ENCODE measurements at places on chromosomes 16 and 17.

- DNase-seq, result no peak
Measured at GRCh38 chr17:73371285-73371684, 59.5 kb upstream of the CDC42EP4 start.

DNA sequence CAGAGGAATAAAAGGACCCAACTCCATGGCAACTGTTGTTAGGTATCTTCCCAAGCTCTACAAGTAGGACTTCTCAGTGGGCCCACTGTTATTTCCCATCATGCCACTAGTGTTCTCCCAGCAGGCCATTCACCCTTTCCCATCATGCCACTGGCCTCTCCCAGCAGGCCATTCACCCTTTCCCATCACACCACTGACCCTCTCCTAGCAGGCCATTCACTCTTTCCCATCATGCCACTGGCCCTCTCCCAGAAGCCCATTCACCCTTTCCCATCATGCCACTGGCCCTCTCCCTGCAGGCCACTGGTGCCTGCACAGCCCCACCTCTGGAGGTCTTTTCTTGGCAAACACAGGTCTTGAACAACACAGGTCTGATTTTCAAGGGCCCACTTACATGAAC lies 36.3 kb downstream of the IFT140 start:
- no peak for DNase-seq

- DNase-seq, result no peak
Measured at GRCh38 chr17:59800530-59800942, 92.2 kb downstream of the TUBD1 start.

DNA sequence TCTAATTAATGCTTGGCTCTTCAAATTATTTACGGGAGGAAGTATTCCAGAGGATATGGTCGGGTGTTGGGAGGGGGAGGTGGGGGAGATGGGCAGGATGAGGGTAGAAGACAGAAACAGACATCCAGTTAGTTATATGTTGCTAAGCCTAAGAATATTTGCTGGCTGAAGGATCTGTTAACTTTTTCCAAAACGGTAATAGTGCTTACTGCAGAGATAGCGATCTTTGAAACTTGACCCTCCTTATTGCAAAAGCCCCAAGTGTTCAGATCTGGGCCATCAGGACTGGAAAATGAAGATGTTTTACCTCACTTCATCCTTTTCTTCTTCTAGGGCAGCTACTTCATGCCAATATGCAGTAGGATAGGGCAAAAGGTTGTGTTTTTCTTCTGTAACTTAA lies 27.0 kb upstream of the MMD start:
- DNase-seq, result no peak

DNA sequence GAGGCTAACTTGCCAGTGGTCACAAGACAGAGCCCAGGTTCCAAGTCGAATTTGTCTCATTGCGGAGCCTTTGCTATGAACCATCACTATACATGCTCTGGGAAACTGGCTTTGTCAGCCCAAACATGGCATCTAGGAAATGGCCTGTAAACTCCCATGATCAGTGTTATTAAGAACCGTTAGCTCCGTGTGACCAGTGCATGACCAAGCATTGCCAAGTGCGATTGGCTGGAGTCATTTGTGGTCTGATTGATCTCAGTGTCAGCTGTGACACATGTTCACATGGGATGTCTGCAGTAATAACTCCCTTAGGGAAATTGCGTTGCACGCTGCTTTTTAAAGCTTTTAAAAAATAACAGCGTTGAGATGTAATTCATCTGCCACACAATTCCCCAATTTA lies 18.6 kb upstream of the CDH3 start:
- no peak for DNase-seq

DNA sequence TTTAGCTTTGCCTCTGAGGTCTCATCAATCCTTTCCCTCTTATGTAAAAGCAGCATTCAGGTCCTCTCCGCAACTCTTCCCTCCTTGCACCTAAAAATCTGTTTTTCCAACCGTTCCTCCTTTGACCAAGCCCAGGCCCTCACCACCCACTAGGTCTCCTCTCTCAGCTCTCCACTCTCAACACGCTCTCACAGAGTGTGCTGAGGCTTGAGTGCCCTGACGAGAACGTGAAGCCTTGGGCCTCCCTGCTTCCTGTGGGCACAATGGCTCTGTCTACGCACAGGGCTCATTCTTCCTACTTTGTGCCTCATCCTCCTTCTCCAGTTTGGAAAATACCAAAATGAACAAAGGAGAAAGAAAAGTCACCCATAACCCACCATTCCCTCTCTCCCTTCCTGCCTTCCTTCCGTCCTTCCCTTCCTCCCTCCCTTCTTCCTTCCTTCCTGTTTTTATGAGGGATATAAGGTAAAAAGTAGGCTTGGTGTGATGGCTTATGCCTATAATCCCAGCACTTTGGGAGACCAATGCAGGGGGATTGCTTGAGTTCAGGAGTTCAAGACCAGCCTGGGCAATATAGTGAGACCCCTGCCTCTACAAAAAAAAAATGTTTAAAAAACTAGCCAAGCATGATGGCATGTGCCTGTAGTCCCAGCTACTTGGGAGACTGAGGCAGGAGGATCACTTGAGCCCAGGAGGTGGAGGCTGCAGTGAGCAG lies 31.3 kb upstream of the SLC39A11 start:
- DNase-seq, result no peak

DNA sequence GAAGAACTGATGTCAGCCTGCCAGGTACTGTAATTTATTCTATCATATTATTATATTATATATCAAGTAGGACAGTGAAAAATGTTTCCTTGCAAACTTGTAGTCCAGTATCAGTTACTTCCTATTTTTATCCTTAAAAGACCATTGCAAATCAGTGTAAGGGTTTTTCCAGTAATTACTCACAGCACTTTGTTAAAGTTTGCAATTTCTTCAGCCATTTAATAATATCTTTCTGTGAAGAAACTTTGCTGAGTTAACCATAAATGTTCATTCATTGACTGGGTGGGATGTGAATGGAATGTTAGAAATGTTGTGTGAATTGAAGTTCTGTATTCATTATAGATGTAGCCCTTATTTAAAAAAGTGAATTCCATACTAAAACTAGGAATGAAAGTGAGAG lies 26.7 kb downstream of the HAPSTR1 start:
- DNase-seq, result no peak

DNA sequence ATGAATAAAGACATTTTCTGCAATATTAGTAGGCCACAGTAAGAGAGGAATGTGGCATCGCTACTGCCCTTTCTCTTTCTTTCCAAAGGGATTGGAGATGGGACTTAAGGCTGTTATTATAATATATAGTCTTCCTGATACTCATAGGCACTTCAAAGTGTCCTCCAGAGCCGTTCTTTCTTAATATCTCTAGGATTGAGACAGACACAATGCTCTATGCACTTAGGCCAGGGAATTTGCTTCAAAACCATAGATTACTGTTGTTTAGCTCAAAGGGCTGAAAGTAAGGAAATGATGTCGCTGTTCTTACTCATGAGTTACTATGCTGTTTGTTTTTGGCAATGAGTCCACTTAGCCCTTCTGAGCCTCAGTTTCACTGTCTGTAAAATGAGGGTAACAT lies 590.5 kb downstream of the CDH11 start:
- no peak for DNase-seq

GRCh38 chr17:21025451-21025850 lies 17.4 kb downstream of the USP22 start:
- no peak for DNase-seq

DNA sequence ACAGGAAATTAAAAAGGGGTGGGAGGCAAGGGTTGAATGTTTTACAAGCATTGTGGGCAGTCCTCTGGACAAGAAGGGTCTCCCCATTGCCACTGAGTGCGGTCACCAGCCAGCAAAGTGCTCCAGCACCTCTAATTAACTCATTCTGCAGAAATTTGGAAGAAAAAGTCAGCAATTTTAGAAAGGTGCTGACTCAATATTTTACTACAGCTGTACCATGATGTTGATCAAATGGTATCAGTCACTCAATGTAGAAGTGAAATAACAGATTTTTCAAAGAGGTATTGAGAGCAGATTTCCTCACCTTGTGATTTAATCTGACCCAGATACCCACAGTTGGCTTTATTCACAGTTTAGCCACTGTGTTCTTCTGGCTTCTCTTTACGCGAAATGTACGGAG lies 96.7 kb downstream of the PMP22 start:
- DNase-seq, result no peak

DNA sequence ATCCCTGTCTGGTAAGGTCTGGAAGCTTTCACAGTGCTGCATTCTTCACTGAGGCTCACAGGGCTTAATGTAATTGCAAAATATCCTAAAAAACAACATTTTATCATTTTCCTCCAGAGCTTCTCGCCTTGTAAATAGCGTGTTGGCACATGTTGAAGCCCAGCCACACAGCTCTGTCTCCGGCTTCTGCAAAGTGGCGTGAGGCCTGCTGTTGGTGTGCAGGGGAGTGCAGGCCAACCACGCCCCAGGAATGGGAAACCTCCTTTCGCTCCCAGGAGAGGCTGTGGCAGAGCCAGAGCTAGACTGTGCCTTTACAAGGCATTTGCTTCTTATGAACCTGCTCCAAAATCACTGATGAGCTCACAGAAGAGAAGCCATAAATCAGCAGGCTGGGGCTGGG lies 248.2 kb upstream of the MAF start:
- no peak for DNase-seq

GRCh38 chr17:56902348-56902747 lies 11.5 kb downstream of the TRIM25 start:
- no peak for DNase-seq

GRCh38 chr17:62725791-62726249 lies 82.3 kb downstream of the MARCHF10 start:
- no peak for DNase-seq

DNA sequence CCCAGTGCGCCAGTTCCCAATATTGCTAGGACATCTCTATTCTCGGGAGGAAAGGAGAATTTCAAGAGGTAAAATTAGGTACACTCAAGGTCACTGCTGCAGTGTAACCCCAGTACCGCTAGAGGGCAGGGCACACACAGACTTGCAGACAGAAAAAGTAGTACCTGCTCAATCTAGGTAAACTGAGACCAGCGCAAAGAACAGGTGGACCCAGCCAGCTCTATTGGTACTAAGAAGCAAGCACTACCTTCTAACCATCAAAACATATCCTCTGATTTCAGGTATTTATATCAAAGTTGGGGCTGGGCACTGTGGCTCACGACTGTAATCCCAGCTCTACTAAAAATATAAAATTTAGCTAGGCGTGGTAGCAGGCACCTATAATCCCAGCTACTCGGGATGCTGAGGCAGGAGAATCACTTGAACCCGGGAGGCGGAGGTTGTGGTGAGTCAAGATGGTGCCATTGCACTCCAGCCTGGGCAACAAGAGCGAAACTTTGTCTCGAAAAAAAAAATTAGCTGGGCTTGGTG lies 3.6 kb upstream of the WDR81 start:
- no peak for DNase-seq

- DNase-seq, result no peak
Measured at GRCh38 chr16:57773019-57773418, 29.3 kb downstream of the KIFC3 start.

Measured in brain pericyte (primary cell).